ENCODE measurements at places on chromosomes 16 and 17.

DNA sequence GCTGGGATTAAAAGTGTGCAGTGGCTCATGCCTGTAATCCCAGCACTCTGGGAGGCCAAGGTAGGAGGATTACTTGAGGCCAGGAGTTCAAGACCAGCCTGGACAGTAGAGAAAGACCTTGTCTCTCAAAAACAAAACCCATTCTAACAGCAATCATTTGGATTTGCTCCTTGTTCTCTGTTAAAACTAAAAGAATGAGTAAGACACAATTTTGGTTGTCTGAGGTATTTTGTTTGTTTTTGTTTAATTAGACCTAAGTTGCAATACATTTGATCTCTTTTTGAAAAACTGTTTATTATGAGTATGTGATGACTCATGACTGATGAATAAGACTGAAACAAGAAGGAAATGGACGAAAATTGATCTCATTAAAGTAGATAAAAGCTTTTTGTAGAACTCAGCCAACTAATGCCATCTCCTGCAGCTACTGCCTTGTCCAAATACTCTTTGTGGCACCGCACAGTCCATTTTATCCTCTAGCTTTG is 29.0 kb downstream of the GLG1 start:
- DNase-seq = no peak

DNA sequence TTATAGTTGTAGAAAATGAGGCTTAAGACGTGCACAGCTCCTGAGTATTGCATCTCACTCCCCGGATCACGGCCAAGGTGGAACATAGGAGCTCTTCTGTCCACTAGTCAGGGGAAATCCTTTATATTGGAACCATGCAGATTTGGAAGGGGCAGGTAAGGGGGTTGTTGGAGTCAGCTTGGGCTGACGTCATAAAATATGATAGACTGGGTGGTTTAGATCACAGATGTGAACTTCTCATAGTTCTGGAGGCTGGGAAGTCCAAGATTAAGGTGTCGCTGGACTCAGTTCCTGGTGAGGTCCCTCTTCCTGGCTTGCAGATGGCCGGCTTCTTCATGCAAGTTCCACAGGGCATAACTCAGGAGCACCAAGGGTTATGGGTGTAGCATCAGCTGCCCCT is 5.6 kb downstream of the CACNG4 start:
- DNase-seq = no peak

GRCh38 chr16:24149102-24149501 is 107.0 kb upstream of the CACNG3 start:
- DNase-seq = no peak

GRCh38 chr17:17526369-17526768 is 30.2 kb upstream of the RASD1 start:
- DNase-seq = no peak

DNA sequence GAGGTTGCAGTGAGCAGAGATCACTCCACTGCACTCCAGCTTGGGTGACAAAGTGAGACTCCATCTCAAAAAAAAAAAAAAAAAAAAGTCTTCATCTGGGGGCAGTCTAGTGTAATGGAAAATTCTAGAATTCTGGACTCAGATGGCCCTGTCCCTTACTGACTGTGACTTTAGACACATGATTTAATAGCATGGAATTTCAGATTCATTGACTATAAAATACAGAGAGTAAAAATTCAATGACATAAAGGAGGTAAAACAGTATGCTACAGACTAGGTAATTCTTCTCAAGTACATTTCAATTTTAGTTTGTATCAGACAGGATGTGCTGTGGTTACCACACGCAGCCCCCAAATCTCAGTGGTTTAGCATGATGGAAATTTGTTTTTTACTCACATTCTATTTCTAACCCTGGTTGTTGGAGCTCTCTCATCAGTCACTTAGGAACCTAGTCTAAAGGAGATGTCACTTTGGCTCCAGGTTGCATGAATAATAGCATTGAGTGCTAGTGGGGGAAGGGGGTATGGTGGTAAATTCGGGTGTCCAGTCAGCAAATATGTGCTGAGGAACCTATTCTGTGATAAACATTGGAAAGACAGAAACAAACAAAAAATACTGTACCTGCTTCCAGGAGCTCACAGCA is 444.0 kb downstream of the XYLT1 start:
- DNase-seq = no peak

DNA sequence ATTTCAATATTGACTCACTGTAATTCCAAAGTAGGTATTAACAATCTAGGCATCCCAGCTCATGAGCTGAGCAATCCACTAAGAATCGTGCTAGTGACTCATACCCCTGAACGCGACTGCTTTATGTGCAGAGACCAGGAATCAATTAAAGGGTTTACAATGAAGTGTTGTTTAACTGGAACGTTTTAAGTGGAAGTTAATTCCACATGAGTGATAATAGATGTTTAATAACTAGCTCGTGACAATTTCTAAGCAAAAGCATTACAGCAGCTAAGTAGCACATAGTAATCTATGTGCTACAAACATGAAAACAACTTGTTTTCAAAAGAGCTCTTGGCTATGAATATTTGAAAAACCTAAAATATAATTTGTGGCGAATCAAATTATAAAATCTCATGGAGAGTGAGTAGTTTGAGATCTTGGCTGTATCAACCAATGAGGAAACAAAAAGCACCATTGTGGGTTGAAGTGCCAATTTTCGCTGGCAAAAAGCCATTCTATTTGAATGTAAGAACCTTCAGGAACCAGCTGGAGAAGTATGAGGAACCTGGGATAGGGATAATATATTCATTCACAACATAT is 9.4 kb downstream of the GJC1 start:
- no peak for DNase-seq

DNA sequence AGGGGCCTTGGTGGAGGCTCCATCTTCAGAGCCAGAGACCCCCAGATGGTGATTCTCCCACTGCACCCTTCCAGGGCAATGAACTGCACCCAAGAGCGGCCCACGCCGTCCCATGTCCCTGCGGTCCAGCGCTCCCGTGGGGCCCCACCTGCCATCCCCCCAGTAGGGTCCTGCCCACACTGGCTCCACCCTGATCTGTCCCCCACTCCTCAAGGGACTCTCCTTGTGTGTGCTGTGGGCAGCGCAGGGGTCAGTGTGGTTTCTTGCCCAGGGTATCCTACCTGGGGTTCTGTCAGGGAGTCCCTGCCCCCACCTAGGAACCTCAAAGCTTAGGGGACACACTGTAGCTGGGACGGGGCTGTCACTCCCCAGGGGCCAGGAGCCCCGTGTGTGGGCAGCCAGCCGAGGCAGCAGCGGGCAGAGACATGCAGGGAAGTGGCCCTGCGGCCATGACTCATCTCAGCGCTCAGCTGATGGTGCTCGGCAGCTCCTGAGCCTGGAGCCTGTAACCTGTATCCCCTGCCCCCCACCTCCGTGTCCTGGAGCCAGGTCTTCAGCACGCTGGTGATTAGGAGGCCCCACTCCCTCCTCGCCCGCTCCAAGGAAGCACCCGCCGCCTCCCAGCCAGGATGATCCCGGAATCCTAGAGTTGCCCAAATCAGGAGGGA is 35.7 kb upstream of the SSTR5 start:
- no peak for DNase-seq

DNA sequence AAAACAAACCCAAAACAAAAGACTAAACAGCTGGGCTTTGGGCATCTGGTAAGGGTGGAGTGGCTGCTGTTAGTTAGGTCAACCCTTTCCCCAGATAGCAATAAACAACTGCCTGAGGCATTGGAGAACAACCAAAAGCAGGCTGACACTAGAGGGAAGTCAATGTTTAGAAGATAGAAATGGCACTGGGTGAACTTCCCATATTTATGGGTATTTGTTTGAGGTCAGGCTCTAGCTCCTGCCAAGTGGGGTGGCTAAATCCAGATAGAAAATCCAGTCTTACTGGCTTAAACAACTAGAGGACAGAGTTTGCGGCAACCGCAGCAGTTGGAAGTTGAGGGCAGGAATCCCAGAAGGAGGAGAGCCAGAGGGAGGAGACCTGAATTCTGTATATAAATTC is 79.4 kb downstream of the SDK2 start:
- DNase-seq = no peak

GRCh38 chr17:75518201-75518600 is 1.9 kb downstream of the TSEN54 start:
- DNase-seq = peak; percentile 37

GRCh38 chr16:69423189-69423588 is 1.2 kb upstream of the CYB5B start:
- DNase-seq = no peak

DNA sequence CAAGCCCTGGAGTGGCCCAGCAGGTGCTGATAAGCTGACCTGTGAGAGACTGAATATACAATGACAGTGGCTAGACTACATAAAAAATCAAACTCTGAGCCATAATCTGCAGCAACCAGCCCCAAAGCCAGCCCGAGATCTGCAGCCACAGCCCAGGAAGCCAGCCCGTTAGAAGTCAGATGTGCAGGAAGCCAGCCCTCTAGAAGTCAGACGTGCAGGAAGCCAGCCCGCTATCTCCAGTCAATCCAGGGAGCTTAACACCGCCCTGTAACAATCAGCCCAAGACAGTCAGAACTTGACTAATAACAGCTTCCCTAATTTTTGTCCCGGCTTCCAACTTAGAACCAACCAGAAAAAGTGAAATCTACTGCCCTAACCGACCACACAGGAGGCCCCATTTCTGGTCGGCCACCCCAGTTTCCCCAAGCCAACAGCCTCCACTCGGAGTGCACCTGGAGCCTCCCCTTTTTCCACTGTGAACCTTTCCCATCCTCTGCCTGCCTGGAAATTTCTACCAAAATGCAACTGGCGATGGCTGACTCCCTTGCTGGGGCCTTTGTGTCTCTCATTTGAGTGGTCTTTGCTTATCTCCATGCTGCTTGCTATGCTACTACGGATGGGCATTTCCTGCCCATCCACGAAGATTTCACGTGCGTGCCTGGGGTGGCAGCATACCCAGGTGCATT is 769.3 kb downstream of the KCNJ18 start:
- DNase-seq = no peak

DNA sequence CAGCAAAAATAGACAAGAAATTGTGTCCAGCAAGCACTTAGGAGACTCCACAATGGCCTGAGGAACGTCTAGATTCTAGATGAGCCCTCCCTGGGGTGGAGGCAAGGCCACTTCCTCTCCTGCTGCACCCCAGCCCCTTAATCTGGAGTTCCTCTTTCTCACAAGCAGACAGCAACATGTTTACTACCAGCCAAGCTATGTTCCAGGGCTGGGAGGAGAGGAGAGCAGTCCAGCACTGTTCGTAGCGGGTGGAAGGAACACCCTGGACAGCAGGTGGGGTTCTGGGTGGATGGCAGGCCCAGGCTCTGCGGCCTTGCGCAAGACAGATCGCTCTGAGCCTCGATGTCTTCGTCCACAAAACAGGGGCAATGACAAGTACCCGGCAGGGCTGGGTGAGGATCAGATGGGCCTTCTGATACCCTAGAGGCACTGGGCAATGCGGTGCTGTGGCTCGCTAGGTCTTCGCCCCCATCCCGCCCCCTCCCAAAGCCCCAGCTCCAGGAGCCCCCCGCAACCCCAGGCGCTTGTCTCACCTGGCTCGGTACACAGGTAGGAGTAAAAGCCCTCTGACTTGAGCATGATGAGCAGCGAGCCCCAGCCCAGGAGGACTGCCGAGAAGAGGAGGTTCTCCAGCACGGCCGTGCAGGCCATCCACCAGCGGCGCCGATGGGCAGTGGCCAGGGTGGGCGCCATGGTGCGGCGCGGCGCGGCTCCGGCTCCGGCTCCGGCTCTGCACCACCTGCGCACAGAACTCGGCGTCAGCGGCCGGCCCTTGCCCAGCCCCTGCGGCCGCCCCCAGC is 1.3 kb downstream of the SLC43A2 start:
- DNase-seq = peak; percentile 53
